SK-N-MC (cell line): ENCODE measurements at places on chromosomes 5 and 9.

GRCh38 chr5:62627901-62628300 is 49.3 kb downstream of the LRRC70 start:
- no peak for DNase-seq

GRCh38 chr9:131697097-131697496 is 42.8 kb downstream of the RAPGEF1 start:
- DNase-seq, result no peak

DNA sequence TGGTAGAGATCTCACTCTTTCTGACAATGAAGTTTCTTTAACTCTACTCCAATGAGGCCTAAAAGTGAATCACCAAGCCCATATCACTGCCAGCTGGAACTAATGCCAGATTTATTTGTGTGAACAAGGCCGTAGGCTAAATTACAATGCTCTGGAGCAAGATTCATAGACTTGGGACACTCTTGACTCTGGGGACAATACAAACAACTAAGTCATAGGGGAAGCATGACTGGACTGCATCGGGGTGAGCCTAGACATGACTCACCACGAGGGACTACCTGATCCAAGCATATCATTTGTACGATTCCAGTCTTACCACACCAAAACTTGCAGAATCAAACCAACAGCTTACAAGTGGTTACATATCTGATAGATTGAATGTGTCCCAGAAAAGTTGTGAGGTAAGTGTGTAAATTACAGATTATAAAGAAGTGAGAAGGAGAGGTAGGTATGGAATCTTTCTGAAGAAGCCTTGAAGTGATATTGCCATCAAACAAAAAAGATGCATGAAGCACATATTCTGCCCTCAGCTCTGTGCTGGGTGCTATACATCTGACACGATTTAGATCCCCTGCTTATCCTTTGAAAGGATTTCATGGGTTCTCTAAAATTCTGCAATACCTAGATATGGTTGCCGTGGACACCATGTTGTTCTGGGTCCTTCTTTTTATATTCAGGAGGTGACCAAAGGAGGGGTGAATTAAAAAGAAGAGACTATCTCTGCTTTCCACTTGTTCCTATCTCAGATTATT is 199.3 kb upstream of the PDE4D start:
- no peak for DNase-seq

- no peak for DNase-seq
Observed at GRCh38 chr5:135423846-135424168, 23.3 kb downstream of the DCANP1 start.

GRCh38 chr9:120477534-120478001 is 102.4 kb downstream of the CDK5RAP2 start:
- no peak for DNase-seq

DNA sequence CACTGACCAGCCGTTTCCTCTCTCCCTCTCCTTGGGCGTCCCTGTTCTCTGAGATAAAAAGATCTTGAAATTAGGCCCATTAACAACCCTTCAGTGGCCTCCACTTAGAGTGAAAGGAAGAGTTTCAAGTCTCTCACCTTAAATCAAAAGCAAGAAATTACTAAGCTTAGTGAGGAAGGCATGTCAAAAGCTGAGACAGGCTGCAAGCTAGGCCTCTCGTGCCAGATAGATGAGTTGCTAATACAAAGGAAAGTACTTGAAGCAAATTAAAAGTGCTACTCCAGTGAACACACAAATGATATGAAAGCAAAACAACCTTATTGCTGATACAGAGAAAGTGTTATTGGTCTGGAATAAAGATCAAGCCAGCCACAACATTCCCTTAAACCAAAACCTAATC is 331.3 kb upstream of the SEMA6A start:
- DNase-seq, result no peak

DNA sequence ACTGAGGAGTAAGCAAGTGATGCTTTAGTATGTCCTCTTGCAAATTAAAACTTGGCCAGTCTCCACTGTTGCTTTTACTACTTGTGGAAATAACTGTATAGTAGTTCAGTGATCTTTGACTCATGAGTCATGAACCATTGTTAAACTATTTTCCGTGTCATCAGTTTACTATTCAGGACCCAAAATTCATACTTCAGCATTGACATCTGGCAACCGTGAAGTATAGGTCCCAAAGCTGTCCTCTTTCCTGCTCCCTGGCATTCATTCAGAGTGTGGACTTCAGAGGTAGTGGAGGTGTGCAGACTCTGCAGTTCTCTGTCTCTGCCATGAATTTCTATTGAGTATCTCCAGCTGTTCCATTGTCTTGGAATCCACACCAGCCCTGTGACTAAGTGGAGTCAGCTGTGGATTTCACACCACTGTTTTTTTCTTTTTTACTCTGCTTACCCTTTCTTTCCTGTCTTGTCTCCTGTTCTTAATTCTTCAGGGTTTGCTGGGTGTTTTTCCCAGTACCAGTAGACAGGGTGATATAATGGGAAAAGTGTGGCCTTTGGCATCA is 7.5 kb downstream of the TDRD7 start:
- no peak for DNase-seq

DNA sequence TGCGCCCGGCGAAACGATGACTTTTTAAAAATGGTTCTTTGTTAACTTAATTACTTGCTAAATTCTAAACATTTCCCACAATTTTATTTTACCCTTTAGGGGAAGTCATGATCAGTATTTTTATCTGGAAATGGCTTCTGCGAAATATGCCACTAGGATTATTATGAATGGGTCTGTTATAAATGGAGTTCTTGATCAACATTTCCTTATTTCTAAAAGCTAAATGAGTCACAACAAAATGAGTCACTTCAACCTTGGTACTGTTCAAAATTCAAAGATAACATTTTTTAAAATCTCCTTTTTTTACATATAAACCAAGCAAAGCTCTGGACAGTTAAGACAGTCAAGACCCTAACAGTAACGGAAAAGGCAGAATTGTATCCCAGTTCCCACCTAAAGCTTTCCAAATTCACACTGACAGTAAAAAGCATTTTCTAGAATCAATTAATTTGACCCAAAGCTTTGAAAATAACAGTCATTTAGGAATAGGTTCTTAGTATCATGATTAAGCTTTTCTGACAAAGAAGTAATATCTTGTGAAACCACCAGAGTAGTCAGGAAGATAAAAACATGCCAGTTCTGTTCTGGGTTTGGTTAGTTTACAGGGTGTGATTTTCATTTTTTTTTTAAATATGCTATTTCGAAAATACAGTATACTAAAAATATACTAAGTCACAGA is 81.7 kb downstream of the LHFPL2 start:
- DNase-seq, result no peak

- no peak for DNase-seq
Observed at GRCh38 chr5:120096413-120096812, 367.7 kb upstream of the PRR16 start.
